ENCODE measurements at places on chromosomes 16 and 17. TPM values are rescaled to one million over a fixed set of nuclear protein-coding genes. Genes with fewer than 3 reads are reported as not detected.

LRRC46 gene
- total RNA-seq = 0.30 TPM

TBC1D3I gene
- total RNA-seq = 0.84 TPM

KRTAP4-6 gene
- total RNA-seq = not detected

THUMPD1 gene
- total RNA-seq = 46.7 TPM

NGFR gene
- 0.16 TPM for total RNA-seq

SYNGR2 gene
- total RNA-seq = 59.4 TPM

CD300H gene
- not detected for total RNA-seq

KRT9 gene
- not detected for total RNA-seq

CCL16 gene
- total RNA-seq = not detected

PMFBP1 gene
- 1.1 TPM for total RNA-seq

NBR1 gene
- 49.3 TPM for total RNA-seq

TVP23A gene
- total RNA-seq = not detected

JPH3 gene
- not detected for total RNA-seq

HASPIN gene
- total RNA-seq = 26.9 TPM

KRTAP4-9 gene
- not detected for total RNA-seq

KRT35 gene
- not detected for total RNA-seq

CFAP52 gene
- not detected for total RNA-seq

APPBP2 gene
- 30.2 TPM for total RNA-seq

MT3 gene
- total RNA-seq = 3.4 TPM

RSAD1 gene
- total RNA-seq = 32.3 TPM

KRTAP3-2 gene
- total RNA-seq = not detected

KRTAP9-2 gene
- not detected for total RNA-seq

FN3K gene
- total RNA-seq = 5.3 TPM

CHP2 gene
- total RNA-seq = not detected

OR1D5 gene
- not detected for total RNA-seq

GJC1 gene
- 2.2 TPM for total RNA-seq

SULT1A4 gene
- 9.8 TPM for total RNA-seq

FAM83G gene
- total RNA-seq = 11.4 TPM

SULT1A2 gene
- 0.30 TPM for total RNA-seq

PLEKHH3 gene
- total RNA-seq = 0.36 TPM

TMC7 gene
- total RNA-seq = 0.05 TPM

PRAC2 gene
- total RNA-seq = not detected

All from T-helper 2 cell treated with Interferon-gamma antibody and Interleukin-4, amounts not matched to agents 100 ng/mL and 5 ng/mL, for 36 hours (primary cell).